ENCODE measurements at places on chromosomes 3 and 15. TPM values are rescaled to one million over a fixed set of nuclear protein-coding genes. Genes with fewer than 3 reads are reported as not detected.

DNA sequence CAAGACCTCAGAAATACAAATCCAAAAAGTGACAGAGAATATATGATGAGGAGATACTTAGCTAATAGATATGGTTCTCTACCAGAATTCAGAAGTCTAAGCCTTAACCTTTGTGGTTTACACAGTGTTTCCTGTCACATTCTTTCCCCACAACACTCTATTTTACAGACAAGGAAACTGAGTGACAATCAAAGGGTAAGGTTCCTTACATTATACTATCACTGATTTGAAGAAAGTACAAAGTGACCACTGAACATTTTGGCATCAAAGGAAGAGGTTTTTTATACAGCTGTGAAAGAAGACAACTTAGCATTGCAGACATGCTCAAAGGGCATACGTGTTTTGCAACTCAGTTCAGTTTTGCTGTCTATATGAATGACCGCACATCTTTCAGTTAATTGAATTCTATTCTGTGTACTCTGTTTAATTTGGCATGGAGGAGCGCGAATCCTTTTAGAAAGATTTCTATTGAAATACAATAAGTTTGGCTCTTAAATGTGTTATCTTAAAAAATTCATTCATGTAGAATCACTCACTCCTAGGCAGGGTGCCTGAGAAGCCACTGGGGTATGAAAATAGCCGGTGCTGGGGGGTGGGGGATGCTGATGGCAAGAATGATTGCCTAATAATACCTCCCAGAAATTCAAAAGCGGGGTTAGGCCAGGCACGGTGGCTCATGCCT is 66.5 kb upstream of the SKOR1 start:
- H3K4me3 ChIP-seq: no peak overlapping the region
- no peak overlapping the region for H3K27ac ChIP-seq
- H3K4me1 ChIP-seq: no peaks in the 10 kb centered on the region
- H3K27me3 ChIP-seq: no peaks in the 10 kb centered on the region
- no peak for DNase-seq

GRCh38 chr3:65200310-65200970 is 512.6 kb upstream of the ADAMTS9 start:
- no peak overlapping the region for H3K27ac ChIP-seq
- H3K4me3 ChIP-seq: no peak overlapping the region
- H3K4me1 ChIP-seq: no peaks in the 10 kb centered on the region
- no peak for DNase-seq

DNA sequence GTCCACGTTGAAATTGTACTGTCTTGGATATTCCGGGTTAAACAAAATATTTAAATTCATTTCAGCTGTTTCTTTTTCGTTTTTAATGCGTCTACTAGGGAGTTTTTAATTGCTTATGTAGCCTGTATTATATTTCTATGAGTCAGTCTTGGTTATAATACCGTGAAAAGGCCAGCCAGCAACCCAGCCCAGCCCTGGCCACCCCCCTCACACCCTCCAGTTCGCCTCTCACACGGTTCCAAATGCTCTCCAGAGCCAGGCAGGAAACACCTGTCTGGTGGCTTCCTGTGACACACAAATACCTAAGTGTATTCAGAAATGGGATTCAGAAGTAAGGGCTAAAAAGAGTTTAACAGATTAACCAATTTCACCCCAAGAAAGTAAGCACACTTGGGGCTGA is 4.4 kb downstream of the SH3BP5 start:
- H3K27me3 ChIP-seq: peaks cover 4% of the 10 kb centered on the region
- H3K36me3 ChIP-seq: no peaks in the 10 kb centered on the region
- no peak overlapping the region for H3K4me3 ChIP-seq
- H3K4me1 ChIP-seq: peaks cover 49% of the 10 kb centered on the region
- H3K27ac ChIP-seq: peak overlapping the region; percentile 5

The TBC1D5 gene
- 4.7 TPM for polyA plus RNA-seq

- H3K4me3 ChIP-seq: no peak overlapping the region
- DNase-seq: no peak
- peaks cover 49% of the 10 kb centered on the region for H3K4me1 ChIP-seq
- H3K27ac ChIP-seq: no peak overlapping the region
- no peaks in the 10 kb centered on the region for H3K36me3 ChIP-seq
Measured at GRCh38 chr15:66742286-66742685, 40.2 kb downstream of the SMAD6 start.

DNA sequence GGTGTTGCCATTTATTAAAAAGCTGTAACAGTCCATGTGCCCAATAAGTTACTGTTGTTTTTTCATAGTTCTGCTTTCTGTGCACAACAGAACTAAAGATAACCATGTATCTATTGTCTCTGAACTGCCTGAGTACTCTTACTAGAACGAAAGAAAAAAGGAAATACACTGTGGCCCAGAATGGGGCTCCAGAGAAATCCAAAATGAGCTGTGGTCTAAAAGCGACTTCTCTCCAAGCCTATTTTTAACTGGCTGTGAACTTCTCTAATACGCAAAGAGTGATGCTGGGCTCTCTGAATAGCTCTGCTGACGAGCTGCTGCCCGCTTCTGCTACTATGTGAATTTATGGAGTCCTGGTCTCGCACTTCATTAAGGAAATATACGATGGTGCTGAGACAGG is 56.2 kb upstream of the LPP start:
- H3K27me3 ChIP-seq: no peaks in the 10 kb centered on the region
- peak; percentile 17 for DNase-seq
- no peak overlapping the region for H3K4me3 ChIP-seq

DNA sequence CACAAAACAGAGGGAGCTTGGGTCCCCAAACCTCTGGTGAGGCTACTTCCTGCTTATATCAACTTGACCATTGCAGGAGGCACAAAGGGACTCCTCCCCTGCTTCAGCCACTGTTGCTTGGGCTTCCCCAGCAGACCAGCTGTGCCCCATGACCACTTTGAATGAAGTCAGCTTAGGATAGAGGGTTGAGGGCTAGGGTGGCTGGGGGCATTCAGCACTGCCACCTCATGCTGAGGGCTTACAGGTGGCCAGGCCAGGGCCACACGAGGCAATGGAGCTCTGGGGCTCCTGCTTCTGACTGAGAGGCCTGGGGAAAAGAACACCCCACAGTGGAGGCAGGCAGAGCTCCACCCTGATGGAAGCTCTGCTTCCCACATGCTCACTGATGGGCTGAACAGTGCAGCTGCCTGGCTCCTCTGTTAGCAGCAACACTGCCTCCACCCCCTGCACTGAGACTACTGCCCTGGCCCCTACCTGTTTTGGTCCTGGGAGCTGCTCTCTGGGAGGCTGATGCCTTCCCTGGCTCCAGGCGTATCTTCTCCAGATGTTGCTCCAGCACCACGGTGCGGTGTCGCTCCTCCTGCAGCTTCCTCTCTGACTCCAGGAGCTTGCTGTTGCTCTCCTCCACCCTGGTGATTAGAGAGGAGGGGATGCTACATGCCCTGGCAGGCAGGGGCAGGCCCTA is 10.2 kb upstream of the HHATL start:
- H3K27me3 ChIP-seq: no peaks in the 10 kb centered on the region
- DNase-seq: no peak
- H3K36me3 ChIP-seq: no peaks in the 10 kb centered on the region
- H3K4me3 ChIP-seq: no peak overlapping the region
- H3K27ac ChIP-seq: no peak overlapping the region

- no peak overlapping the region for H3K4me3 ChIP-seq
- H3K4me1 ChIP-seq: no peaks in the 10 kb centered on the region
- no peak overlapping the region for H3K27ac ChIP-seq
Measured at GRCh38 chr15:67389975-67390374, 131.0 kb upstream of the C15orf61 start.

DNA sequence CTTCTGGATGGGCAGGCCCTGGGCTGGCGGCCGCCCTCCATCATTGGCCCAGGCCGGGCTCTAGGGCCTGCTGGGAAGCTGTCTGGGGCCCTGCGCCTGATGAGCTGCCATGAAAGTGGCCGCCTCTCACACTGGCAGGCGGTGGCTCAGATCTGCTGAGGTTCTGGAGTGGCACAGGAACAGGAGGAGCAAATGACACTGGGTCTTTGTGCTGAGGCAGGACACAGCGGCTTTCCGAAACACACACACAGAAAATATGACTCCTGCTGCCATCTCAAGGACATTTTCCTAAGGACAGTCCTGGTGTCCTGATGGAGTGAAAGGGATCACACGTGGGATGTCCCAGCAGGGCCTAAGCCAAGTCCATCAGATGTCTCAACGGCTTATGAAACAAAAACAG is 103.5 kb downstream of the NUP210 start:
- H3K27ac ChIP-seq: no peak overlapping the region
- H3K4me3 ChIP-seq: no peak overlapping the region
- no peaks in the 10 kb centered on the region for H3K4me1 ChIP-seq
- H3K27me3 ChIP-seq: no peaks in the 10 kb centered on the region
- no peak for DNase-seq

DNA sequence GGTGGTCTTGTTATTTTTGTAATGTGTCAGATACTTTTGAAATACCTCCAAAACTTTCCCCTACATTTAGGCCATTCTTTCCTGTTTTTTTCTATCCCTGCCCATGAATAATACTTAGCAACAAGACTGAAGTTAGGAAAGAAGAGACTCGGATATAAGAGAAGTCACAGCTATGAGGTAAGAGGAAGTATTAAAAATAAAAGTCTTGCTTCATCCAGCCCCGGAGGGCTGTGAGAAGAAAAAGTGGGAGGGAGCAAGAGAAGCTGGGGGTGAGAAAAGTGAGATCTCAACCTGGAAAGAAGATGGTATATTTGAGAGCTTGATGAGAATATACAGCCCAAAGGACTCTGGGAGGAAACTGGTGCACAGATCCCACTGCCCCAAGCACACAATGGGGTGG is 213.5 kb upstream of the CDIN1 start:
- H3K27me3 ChIP-seq: no peaks in the 10 kb centered on the region
- no peaks in the 10 kb centered on the region for H3K36me3 ChIP-seq
- no peak overlapping the region for H3K4me3 ChIP-seq
- no peak overlapping the region for H3K27ac ChIP-seq
- no peak for DNase-seq

The RTP3 gene
- polyA plus RNA-seq: not detected

GRCh38 chr3:15300323-15301078 is 31.9 kb downstream of the SH3BP5 start:
- peak overlapping the region; percentile 45 for H3K27ac ChIP-seq
- peaks cover 10% of the 10 kb centered on the region for H3K4me1 ChIP-seq
- no peak for DNase-seq

GRCh38 chr3:52015438-52016228 is 19.9 kb upstream of the RPL29 start:
- H3K36me3 ChIP-seq: no peaks in the 10 kb centered on the region
- no peaks in the 10 kb centered on the region for H3K27me3 ChIP-seq
- no peak for DNase-seq
- no peak overlapping the region for H3K4me3 ChIP-seq
- no peaks in the 10 kb centered on the region for H3K4me1 ChIP-seq

GRCh38 chr15:60835974-60836373 is 357.0 kb upstream of the ICE2 start:
- no peak overlapping the region for H3K4me3 ChIP-seq
- DNase-seq: no peak
- H3K36me3 ChIP-seq: no peaks in the 10 kb centered on the region
- no peak overlapping the region for H3K27ac ChIP-seq

- H3K27me3 ChIP-seq: no peaks in the 10 kb centered on the region
- H3K36me3 ChIP-seq: no peaks in the 10 kb centered on the region
- H3K4me3 ChIP-seq: no peak overlapping the region
- peaks cover 16% of the 10 kb centered on the region for H3K4me1 ChIP-seq
- DNase-seq: no peak
- no peak overlapping the region for H3K27ac ChIP-seq
Measured at GRCh38 chr3:25445731-25446130, 17.7 kb downstream of the RARB start.

The RETNLB gene
- polyA plus RNA-seq: not detected

GRCh38 chr15:48891232-48891765 is 13.4 kb downstream of the EID1 start:
- H3K27me3 ChIP-seq: no peaks in the 10 kb centered on the region
- no peak overlapping the region for H3K4me3 ChIP-seq
- H3K36me3 ChIP-seq: no peaks in the 10 kb centered on the region
- H3K4me1 ChIP-seq: no peaks in the 10 kb centered on the region
- no peak for DNase-seq
- no peak overlapping the region for H3K27ac ChIP-seq

- DNase-seq: peak; percentile 74
- no peaks in the 10 kb centered on the region for H3K27me3 ChIP-seq
- no peak overlapping the region for H3K27ac ChIP-seq
- no peaks in the 10 kb centered on the region for H3K36me3 ChIP-seq
- no peaks in the 10 kb centered on the region for H3K4me1 ChIP-seq
- no peak overlapping the region for H3K4me3 ChIP-seq
Measured at GRCh38 chr15:38714309-38715072, 149.9 kb upstream of the RASGRP1 start.

- DNase-seq: no peak
- no peak overlapping the region for H3K4me3 ChIP-seq
- no peaks in the 10 kb centered on the region for H3K27me3 ChIP-seq
- no peaks in the 10 kb centered on the region for H3K4me1 ChIP-seq
Measured at GRCh38 chr3:143998266-143998665, 26.6 kb downstream of the DIPK2A start.

GRCh38 chr15:75696311-75696720 is 16.3 kb downstream of the CSPG4 start:
- no peak overlapping the region for H3K4me3 ChIP-seq
- peaks cover 74% of the 10 kb centered on the region for H3K4me1 ChIP-seq
- no peaks in the 10 kb centered on the region for H3K27me3 ChIP-seq

GRCh38 chr15:57019496-57020160 is 101.2 kb downstream of the TCF12 start:
- H3K4me3 ChIP-seq: no peak overlapping the region
- no peaks in the 10 kb centered on the region for H3K27me3 ChIP-seq
- no peak overlapping the region for H3K27ac ChIP-seq
- DNase-seq: no peak
- H3K36me3 ChIP-seq: no peaks in the 10 kb centered on the region

GRCh38 chr15:32717426-32718226 is at the start of gene GREM1:
Gene GREM1, plus strand, starts transcription at chr15:32718004. Its CDS starts 12,687 bp downstream, at chr15:32730691.
- H3K4me1 ChIP-seq: peaks cover 29% of the 10 kb centered on the region
- H3K36me3 ChIP-seq: no peaks in the 10 kb centered on the region
- H3K4me3 ChIP-seq: peak within 1 kb of the TSS; percentile 55
- peak within 1 kb of the TSS; percentile 71 for H3K27ac ChIP-seq
- H3K27me3 ChIP-seq: peaks cover 88% of the 10 kb centered on the region

DNA sequence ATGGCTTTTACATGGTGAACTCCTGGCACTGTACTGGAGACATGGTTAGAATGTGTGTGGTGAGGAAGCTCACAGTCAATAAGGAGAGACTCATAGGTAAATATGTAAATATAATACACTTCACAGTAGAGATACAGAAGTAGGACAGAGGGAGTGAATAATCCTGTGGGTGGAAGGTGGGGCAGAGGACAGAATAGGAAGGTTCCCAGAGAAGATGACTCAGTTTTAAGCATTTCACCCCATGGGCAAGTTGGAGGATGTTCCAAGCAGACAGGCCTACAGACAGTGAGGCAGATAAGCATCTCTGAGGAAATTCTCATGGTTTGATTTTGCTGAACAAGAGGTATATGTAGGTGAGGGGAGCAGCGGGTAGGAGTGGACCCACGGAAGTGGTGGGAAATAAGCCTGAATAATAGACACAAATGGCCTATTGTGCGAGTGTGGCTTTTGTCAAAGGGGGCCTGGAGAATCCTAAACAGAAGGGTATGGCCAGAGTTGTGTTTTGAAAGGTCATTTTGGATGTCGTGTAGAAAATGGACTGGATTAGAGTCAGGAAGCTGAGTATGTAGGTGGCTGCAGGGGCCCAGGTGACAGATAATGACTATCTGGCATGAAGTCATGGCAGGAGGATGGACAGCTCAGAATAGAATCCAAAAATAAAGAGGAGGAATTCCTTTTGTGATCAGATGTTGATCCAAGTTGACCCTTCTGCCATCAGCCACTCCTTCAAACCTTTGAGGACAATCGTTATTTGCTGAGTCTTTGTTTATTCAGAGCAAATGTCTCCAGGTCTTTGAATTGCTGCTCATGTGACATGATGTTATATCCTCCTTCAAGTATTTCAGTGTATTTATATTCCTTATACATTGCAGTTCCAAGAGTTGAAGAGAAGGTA is 97.3 kb upstream of the THRB start:
- H3K4me3 ChIP-seq: no peak overlapping the region

The BBS4 gene
- 10.8 TPM for polyA plus RNA-seq
